ENCODE measurements at places on chromosomes 11 and 22.

DNA sequence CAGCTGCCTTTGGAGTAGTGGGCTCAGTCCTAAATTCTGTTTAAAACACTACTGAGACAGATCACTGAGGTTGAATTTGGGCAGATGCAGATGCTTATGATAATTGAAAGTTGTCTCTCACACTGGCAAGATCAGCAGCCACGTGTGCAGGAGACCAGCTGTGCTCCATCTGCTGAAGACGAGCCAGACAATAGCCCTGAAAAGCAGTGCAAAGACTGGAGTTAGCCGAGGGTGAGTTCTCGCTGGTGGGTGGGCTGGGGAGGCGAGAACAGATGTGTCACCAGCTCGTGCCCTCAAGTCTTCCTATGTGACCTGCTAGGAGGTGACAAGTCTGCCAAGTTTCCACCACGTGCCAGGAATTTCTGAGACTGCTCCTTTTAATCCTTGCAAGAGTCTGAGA is 661.3 kb upstream of the B3GAT1 start:
- no peak for DNase-seq

DNA sequence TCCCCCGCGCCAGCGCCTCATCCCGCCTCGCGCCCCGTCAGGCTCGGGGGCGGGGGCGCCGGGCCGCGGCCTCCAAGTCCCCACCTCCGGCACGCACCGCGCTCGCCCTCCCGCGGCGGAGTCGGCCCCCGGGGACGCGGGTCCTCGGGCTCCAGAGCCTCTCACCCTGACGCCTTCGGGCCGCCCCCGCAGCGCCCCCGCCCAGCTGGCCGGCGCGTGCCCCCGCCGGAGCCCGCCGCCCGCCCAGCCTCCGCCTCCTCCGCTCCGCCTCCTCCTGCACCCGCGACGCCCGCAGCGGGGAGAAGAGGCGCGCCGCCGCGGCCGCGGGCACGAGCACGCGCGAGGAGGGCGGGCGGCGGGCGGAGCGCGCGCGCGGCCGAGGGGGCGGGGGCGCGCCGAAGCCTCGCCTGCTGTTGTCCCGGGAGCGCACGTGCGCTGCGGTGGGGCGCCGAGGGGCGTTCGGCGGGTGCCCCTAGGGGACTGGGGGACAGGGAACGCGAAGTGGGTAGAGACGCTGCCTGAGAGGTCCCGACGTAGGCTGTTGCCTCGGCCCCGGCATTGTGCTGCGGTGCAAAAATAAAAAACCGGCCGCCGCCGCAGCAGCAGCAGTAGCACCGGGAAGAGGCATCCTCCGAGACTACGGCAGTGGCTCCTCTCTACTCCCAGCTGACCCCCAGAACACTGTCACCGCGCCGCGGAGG is 87.4 kb upstream of the ARHGAP32 start:
- DNase-seq: no peak

DNA sequence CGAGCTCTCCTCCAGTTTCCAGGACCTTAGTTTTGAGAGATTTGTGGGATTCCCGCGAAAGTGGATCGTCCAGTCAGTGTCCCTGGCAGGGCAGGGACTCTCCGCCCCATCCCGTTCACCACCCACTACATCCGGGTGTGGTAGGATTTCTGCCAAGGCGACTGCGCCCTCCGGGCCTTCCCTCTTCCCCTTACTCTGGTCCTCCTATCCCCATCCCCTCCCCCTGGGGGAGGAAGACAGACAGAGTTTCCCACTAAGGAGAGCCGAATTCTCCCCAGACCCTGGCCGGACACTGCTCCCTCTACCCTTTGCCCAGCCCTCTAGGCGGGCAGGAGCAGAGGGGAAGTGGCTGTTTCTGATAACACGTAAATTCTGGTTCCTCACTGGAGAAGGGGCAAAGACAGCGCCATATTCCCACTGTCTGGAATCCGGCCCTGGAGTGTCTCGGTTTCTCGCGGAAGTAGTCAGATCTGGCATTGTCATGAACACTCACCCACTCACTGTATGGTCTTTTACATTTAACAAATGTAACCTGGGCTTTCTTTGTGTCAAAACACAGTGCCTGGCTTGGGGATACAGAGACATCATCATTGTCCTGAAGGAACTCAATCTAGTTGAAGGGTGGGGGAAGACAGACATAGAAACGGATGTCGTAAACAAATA is 1.1 kb upstream of the NECTIN1 start:
- no peak for DNase-seq

DNA sequence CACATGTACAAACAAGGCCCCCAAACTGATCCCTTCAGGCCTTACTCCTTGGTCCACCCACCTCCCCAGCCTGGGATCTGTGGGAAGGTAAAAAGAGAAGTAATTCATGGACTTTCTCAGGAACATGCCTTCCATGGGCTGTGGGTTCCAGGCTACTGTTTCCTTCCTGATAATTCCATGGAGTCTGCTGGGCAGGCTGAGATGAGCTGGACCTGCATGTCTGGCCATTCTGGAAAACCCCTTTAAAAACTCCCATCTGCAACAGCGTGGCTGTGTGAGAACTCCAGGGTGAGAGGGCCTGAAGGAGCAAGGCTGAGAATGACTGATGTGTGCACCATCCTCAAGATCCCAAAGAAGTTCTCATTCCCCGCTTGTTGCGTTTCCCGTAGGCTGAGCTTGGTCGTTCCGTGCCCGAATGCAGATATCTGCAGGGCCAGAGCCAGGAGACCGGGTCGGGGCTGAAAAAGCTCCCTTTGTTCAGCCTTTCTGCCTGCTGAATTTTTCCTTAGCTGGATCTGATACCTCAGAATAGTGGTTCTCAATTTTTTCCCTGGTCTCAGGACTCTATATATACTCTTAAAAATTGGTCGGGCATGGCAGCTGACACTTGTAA is 72.9 kb downstream of the NAT10 start:
- DNase-seq: no peak

GRCh38 chr22:25654676-25655075 is 87.3 kb upstream of the MYO18B start:
- no peak for DNase-seq

DNA sequence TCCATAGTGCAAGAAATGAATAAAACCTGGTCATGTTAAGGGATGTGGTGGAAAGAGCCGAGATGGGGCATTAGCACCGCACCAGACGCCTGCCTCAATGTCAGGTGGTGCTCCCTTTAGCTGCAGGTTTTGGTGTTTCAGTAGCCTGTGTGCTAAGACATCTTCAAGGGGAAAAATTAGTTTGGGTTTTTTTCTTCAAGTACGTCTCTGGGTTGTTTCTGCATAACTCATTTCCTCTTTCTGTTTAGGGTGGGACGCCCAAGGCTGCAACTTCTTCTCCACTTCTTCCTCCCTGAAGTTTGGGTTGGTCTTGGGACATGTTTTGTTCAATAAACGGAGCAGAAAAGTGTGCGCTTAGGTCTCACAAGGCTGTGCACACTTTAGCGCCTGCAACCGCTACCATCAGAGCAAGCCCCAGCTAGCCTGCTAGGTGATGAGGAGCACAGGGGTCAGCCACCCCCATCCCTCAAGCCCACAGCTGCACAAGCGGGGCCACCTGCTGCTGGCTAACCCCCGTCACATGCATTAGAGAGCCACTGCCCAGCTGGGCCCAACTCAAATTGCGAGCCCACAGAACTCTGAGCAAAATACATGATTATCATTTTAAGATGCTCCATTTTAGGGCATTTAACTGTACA is 1495.7 kb downstream of the TBC1D22A start:
- DNase-seq: no peak

GRCh38 chr22:45843986-45844385 is 133.0 kb downstream of the WNT7B start:
- no peak for DNase-seq

DNA sequence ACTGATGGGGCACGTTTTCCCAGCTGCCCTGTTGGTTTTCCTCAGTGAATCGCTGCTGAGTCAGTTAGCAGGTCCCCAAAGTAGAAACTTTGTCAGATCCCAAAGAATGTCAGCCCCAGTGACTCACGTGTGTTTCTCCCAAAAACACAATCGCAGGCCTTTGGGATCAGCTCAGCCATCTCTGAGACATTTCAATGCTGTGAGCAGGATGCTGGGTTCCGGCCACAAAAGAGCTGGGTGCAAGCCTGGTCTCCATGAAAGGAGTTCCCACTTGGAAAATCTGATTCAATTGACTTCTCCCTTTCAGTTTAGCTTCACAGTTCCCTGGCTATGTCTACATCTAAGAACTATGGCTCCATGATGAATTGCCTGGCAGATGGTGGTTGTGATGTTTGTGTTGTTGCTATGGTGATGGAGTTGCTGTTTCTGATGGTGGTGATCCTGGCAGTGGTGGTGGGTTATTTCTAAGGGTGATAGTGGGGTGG is 28.0 kb downstream of the MYEOV start:
- DNase-seq: no peak

- DNase-seq: no peak
Measured at GRCh38 chr11:288478-289397, at the start of gene PGGHG. Gene PGGHG (plus strand): TSS chr11:289126. CDS start chr11:289817, 691 bp downstream.

DNA sequence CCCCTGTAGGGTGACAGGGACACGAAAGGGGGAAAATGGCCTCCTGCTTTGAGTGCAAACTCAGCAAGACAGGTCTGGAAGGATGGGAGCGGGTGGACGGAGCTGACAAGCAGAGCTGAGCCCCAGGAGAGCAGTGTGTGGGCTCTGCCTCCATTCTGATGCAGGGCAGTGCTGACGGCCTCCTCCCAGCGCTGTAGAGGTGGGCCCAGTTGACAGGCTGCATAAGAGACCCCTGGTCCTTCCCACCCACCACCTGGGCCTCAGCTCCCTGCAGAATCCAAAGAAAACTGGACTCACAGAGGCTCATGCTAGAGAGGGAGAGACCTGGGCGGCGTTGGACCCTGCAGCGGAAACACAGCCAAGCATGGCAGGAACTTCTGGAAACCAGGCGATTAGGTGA is 1113.4 kb downstream of the BRD1 start:
- DNase-seq: no peak

DNA sequence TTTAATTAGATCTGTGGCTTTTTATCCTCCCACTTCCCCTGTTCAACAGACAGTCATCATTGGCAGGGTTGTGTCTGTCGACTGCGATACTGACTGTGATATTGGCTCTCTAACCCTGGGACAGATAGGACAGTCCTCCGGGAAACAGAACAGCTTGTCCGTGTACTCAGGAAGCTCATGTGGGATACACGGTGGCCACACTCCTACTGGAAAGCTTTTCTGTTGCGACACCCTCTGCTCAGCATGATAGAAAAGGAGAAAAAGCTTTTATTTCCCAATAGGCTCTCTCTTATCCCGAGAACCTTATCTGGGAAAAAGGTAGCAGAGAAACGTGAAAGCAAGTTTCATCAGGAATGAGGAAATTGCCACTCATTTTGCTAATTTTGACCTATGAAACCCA is 60.4 kb upstream of the HSPA8 start:
- no peak for DNase-seq

GRCh38 chr11:111388842-111389241 is 9.8 kb upstream of the POU2AF1 start:
- no peak for DNase-seq

DNA sequence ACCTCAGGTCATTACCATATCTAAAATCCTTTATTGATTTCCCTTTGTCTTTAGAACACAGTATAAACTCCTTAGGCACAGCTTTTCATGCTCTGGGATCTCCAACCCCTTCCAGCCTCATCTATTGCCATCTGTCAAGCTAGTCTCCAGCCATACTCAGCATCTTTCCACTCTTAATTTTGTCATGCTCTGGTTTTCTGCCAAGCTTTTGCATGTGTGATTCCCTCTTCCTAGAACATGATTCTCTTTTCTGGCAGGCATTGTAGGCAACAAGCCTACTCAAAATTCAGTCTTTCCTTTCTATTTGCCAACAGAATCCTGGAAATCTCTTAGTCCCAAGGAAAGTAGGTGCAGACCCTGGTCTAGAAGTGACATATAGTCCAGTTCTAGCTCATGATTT is 35.5 kb upstream of the SLC6A5 start:
- DNase-seq: no peak

DNA sequence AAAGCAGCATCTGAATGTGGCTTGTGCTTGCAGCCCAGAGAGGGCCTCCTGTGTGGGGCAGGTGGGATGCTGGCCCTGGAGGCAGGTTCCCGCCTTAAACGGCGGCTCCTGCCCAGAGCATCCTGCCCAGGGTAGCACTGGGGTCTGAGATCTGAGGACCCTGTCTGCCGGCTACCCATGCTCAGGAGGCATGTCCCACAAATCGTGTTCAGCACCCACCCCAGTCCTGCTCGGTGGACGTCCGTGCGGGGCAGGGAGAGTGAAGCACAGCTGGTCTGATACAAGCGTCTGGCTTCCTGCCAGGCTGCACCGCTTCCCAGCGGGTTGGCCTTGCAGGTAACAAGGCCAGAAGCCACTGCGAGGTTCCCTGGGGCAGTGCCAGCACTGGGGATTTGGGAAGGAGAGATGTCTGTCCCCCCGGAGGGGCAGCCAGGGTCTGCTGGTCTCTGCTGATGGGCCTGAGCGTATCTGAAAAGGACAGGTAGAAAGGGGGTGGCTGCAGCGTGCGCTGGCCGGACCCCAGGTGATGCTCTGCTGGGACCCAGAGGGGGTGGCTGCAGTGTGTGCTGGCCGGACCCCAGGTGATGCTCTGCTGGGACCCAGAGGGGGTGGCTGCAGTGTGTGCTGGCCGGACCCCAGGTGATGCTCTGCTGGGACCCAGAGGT is 3.6 kb downstream of the TRABD start:
- no peak for DNase-seq

GRCh38 chr22:38824585-38824984 is 19.2 kb downstream of the NPTXR start:
- no peak for DNase-seq

DNA sequence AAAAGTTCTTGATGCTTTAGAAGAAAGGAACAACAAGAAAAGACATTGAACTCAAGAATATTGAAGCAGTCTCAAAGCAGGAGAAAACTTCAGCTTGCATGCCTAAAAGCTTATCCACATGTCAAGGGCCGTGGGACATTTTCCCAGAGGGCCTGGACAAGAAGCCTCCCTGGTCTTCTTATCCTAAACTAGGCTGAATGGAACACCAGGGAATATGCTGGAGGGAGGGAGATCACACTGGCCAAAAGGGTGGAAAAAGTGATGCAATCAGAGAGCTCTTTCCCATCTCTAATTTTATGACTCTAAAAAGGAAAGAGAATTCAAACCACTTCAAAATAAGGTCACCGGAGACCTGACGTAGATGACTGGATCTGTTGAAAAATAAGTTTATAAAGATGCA is 107.2 kb downstream of the MPPED2 start:
- DNase-seq: no peak

DNA sequence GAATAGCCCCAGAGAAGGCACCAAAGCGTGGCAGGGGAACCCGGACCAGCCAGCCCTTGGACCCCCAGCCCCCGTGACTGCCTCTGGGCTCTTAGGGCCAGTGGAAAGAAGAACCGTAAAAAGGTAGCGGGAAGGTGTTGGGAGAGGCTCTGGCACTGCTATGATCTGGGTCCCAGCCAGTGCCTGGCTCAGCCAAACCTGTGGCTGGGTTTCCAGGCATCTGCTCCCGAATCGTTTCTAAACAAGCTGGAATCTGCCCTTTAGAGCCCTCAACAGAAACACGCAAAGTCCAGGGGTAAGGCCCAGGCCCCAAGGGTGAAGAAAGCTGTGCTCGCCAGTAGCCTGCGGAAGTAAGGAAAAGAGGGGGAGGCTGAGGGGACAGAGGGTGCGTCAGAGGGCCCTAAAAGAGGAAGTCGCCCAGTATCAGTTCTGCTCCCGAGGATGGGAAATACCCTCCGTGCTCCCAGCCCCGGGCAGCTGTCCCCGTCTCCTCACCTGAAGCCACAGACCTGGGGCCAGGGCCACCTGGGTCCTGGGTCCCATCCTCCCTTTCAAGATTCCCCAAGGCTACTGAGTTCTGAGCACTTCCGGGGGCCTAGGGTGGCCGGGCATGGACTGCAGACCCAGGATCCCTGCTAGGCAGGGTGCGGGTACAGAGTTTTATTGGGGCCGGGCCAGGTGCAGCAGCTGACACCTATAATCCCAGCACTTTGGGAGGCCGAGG is 24.7 kb downstream of the IL10RA start:
- DNase-seq: peak; percentile 85

- no peak for DNase-seq
Measured at GRCh38 chr11:16603245-16603644, 135.2 kb upstream of the C11orf58 start.

Data from bone marrow (tissue), 2 donors.